Stimulated activated CD8-positive, alpha-beta memory T cell treated with anti-CD3 and anti-CD28 coated beads, Interleukin-7, amount 100 ng/mL, for 1 hour (primary cell): ENCODE measurements at places on chromosomes 11 and 22.
A peak's percentile ranks its signal among the peaks of the same experiment; 100 is the strongest.

- DNase-seq, result no peak
These were observed 5.6 kb downstream of the SYTL2 start for GRCh38 chr11:85805387-85805786.

- no peak for DNase-seq
These were observed 2.9 kb downstream of the BCR start for GRCh38 chr22:23183061-23183698.

DNA sequence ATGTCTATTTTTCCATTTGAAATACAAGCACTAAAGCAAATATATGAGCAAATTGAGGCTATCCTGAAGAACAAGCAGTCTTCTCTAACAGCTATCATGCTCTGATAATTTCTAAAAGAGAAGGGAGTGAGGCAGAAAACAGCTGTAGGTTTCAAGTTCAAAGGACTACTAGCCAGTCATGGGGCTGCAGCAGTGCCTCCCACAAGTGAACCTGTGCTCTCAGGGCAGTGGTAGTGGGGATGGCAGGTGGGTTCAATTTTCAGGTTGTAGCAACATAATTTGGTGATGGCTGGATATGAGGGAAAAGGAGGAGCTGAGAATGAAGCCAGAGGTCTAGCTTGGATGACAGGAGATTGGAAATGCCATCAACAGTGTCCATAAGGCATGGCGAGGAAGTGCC, 93.5 kb upstream of the ARHGAP20 start:
- no peak for DNase-seq

GRCh38 chr22:22201930-22202343, 42.6 kb upstream of the VPREB1 start:
- DNase-seq, result no peak

- DNase-seq, result no peak
These were observed 28.2 kb downstream of the ST3GAL4 start for GRCh38 chr11:126383339-126384335.

- no peak for DNase-seq
These were observed 172.8 kb downstream of the FAM181B start for GRCh38 chr11:82560836-82561235.

GRCh38 chr11:93249459-93250220, 51.8 kb upstream of the SLC36A4 start:
- DNase-seq, result no peak

GRCh38 chr11:95711945-95712221, 77.7 kb downstream of the FAM76B start:
- DNase-seq, result no peak

- DNase-seq, result no peak
These were observed 302.8 kb downstream of the FAT3 start for GRCh38 chr11:92527467-92527866.

DNA sequence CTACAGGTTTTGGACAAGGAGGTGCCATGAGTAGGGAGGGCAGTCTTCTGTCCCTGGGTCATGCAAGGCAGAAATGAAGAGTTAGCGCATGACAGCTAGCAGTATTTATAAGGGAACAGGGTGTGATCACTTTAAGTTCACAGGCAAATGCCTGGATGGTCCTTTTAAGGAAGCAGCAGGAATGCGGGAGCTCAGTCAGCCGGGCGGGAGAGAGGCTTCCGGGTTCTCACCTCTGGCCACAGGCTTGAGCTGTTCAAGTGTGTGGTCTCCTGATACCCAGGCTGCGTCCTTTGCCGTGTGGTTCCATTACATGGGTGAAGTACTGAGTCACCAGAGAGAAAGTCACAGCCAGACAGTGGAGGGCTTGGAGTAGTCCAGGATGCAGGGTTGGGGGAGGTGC, 105.4 kb downstream of the BCR start:
- DNase-seq, result no peak

DNA sequence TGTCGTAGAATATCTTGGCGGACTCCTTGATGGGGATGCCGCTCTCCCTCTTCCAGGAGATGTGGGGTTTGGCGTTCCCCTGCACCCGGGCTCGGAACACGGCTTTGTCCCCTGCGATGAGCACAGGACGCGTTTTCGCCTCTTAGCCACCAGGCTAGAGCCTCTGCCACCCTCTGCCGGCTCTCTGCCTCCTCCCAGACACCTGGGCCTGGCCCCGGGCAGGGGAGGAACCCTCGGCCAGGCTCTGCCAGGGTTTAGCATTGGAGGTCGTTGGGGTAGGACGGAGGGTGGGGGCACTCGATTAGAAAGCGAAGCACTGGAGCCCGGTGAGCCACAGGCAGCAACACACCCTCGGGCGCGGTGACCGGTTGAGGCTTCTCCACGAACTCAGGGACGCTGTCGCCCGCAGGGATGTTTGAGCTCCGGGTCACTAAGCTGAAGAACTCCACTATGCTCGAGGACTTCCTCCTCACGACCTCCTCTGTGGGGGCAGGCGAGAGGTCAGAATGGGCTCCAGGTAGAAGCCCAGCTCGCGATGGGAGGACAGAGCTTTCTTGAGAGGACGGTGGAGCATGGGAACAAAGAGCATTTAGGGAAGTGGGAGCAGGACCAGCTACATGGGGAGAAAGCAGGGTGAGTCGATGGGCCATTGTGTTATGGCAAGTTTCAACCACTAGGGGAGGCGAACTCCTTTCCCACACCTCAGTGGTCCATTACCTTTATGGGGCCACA, 4.3 kb downstream of the IGSF22 start:
- no peak for DNase-seq

GRCh38 chr11:28878025-28878424, 769.8 kb downstream of the METTL15 start:
- no peak for DNase-seq

DNA sequence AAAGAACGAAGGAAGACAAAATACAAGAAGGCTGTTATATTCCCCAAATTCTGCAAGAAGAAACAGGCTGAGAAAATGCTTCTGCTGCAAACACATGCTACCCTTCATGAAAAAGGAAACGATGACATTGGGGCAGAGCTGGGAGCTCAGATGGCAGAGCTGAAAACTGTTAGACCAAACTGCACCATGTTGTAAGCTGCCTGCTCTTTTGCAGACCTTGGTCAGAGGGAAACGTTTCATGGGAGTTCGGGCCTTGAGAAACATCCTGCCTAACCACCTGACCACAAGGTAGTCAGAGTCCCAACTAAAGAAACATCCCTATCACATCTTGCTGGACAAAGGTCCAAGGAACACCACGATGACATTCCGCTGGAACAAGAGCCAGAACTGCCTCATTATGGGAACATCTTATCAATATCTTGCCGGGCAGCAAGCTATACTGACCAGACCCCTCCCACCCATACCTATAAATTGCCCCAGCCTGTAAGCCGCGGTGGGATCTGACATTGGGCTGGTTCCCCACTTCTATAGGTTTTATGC, 110.7 kb upstream of the CTSC start:
- DNase-seq, result no peak

DNA sequence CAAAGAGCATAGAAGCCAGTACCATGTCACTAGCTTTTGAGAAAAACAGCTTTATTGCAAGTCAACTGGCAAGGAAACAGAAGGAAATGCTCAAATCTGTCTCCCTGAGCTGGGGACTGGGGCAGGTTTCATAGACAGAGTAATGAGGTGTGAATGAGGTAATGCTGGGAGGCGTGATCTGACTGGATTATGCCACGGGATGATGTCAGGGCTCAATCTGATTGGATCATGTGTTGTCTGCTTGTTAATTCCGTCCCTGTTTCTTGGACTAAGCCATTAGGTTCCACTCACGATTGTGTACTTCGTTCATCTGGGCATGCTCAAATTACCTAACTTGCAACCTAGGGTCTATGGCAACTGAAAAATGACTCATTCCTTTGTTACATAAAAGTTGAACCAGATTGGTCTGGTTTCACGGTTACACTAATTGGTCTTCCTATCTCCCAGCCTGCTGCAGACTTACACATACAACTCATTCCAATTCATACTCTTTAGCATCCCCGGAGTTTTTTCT, 20.2 kb upstream of the OR10A5 start:
- DNase-seq, result no peak

- no peak for DNase-seq
These were observed 199.0 kb downstream of the SOX6 start for GRCh38 chr11:16157327-16157726.

GRCh38 chr11:65454311-65454695, 31.7 kb downstream of the NEAT1 start:
- DNase-seq, result no peak

- no peak for DNase-seq
These were observed 251.3 kb upstream of the PLET1 start for GRCh38 chr11:112511911-112512310.

DNA sequence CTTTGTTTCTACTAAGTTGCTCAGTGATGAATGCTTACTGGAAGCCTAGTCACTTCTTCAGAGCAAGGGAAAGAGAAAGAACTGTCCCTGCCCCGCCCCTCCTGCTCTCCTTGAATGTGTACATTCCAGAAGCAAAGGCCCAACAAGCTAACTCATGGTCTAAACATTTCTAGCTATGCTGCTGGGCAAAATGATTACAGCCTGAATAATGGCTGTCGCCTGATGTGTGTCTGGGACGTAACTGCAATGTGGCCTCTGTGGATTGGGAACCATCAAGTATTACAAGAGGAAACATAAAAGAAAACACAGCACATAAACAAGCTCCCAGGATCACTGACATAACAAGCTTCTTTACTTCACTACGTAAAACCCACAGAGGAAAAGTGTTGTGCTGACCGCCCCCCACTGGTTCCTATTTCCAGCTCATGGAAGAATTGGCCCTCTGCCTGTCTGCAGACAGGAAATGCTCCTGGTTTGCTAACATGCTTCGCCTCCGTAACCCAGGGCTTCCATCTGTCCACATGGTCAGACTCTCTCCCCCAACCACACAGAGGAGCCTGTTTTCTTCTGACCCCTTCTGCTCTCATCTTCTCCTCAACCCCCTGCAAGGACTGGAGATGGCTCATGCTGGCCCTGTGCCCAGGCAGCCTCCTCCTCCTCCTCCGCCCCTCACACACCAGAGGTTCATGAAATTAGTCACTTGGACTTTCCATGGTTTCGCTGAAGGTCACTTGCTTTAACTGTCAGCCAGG, 187.2 kb downstream of the MAML2 start:
- DNase-seq, result no peak

GRCh38 chr11:90326647-90327046, 103.8 kb upstream of the CHORDC1 start:
- no peak for DNase-seq

GRCh38 chr11:2419638-2420501, 19.3 kb downstream of the TSSC4 start:
- peak; percentile 38 for DNase-seq

- no peak for DNase-seq
These were observed 52.3 kb downstream of the RAB38 start for GRCh38 chr11:88122956-88123355.

DNA sequence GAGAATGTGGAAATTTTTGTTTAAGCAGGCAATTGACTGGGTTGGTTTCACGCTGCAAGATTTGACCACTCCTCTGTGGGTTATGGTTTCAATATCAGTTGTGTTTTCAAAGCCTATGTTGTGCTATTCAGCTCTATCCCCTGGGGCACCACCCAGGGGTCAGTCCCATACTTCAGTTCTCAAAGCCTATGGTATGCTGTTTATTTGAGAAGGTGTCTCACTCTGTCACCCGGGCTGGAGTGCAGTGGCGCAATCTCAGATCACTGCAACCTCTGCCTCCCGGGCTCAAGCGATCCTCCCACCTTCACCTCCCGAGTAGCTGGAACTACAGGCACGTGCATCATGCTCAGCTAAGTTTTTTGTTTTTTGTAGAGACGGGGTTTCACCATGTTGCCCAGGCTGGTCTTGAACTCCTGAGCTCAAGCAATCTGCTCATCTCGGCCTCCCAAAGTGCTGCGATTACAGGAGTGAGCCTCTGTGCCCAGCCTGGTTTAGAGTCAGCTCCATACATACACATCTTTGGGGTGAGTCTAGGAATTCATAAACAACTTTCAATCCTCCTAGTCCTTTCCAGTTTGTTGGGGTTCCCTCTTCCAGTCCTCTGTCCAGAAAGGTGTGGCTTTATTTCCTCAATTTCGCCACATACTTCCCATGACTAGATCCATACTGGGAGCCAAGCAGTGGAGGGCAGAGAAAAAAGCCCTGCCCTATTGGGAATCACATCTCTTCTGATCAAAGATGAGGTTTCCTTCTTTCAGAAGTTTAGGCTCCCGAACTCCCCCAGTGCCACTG, 35.0 kb upstream of the MAPK1 start:
- DNase-seq, result no peak

- no peak for DNase-seq
These were observed 927 bp downstream of the PRCP start for GRCh38 chr11:82899186-82899820.

GRCh38 chr22:16568425-16568758, 24.2 kb downstream of the CCT8L2 start:
- no peak for DNase-seq
